Neural progenitor cell (in vitro differentiated cells): ENCODE measurements at places on chromosomes 5 and 9. TPM values are rescaled to one million over a fixed set of nuclear protein-coding genes. Genes with fewer than 3 reads are reported as not detected.

The CDKN2B-AS1 gene
- total RNA-seq = not detected in 2 replicates

The C5 gene
- 4.5 and 5.5 TPM in 2 replicates for total RNA-seq

The TMEM232 gene
- 2.0 and 5.2 TPM in 2 replicates for total RNA-seq

DNA sequence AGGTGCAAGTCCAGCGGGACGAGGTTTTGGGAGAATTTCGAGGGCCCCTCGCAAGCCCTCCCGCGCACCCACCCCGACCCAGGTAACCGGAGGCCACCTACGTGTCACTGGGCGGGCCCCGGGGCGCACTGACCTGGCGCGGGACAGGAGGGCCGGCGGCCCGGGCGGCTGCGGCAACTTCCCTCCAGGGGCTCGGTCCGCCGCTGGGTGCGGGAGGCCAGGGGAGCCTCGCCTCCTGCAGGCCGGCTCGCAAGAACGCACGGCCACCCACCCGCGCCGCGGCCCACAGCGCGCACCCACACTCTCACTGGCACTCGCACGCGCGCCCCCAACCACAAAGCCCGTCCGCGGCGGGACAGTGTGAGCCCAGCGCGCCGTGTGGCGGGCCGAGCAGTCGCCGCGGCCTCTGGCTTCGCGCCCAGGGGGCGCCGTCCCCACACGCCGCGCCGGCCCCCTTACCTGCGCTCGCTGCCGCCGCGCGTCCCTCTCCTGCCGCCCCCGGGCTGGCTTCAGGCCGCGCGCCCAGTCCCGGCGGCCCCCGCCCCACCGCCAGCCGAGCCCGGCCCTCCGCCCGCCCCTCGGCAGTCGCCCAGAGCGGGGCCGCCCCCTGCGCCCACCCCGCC is 451 bp downstream of the LPAR1 start:
- DNase-seq = peak; percentile 92

DNA sequence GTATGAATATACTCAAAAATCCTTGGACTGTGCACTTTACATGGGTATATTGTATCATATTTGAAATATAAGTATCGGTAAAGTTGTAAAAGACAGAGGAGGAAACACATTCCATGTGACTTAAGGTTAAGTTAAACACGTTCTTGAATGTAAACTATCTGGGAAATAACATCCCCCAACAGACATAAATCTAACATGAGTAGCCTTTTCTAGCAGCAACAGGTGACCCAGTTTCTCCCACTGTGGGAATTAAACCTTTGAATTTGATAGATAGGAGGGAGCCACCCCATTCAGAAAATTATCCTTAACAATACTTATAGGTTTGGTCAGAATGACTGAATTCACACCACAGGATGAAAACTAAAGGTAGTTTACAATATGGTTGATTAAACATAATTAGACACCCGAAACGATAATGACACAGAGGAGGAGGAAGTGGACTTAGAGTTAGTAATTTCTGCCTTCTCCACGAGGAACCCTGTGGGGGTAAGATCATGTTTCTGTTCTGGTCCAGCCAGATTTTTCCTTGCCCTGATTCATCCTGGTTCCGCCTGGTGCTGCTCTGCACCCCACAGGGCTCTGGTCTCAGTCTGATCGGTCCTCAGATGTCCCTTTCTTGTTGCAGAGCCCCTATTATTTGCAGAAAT is 84.6 kb upstream of the DNAH5 start:
- no peak for DNase-seq

- DNase-seq = no peak
Observed at GRCh38 chr9:100083448-100084127, 15.2 kb downstream of the ERP44 start.

DNA sequence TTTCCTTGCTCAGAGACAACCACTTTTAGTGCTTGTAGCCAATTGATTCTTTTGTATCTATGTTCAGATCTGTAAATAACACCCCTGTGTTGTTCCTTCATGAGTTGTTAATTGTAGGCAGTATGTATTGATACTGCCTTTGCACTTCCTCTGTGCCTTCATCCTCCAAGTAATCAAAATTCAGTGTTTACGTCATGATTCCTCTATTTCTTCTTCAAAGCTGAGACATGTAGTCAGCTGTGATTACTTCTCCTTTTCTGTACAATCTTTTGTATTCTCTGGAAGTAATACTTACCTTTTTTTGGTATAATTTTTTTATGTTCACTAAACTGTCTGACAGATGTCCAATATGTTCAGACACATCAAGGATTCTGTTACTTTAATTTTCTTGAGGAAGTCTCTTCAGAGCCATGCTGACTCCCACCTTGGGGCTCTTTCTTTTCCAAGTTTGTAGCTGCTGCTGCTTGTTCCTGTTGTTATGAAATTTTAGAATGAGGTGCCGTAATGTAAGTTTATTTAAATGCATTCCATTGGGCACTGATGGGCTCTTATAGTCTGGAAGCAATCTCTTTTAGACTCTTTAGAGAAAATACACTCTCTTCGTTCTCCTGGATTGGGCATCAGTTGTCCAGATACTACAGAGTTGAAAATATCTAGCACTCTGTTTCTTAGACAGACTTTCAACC is 30.5 kb upstream of the LRRC70 start:
- DNase-seq = no peak

DNA sequence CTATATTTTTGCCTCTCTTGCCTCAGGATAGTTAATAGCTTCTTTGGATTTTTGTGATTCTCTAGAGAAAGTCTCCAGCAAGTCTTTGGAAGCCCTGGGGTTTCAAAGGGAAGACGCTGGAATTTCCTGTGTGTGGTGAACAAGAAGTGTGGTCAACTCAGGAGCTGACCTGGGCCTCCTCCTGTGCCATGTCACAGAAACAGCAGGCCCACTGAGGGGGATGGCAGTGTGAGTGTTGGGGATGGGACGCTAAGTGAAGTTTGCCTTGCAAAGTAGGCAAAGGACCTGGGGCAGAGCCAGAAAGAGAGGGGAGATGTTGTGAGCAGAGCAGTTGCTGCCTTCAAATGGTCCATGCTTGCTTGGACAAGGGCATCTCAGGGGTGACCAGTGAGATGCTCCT is 226.3 kb downstream of the DMRT2 start:
- DNase-seq = no peak

- no peak for DNase-seq
Observed at GRCh38 chr9:74036549-74037231, 460.4 kb upstream of the RORB start.

DNA sequence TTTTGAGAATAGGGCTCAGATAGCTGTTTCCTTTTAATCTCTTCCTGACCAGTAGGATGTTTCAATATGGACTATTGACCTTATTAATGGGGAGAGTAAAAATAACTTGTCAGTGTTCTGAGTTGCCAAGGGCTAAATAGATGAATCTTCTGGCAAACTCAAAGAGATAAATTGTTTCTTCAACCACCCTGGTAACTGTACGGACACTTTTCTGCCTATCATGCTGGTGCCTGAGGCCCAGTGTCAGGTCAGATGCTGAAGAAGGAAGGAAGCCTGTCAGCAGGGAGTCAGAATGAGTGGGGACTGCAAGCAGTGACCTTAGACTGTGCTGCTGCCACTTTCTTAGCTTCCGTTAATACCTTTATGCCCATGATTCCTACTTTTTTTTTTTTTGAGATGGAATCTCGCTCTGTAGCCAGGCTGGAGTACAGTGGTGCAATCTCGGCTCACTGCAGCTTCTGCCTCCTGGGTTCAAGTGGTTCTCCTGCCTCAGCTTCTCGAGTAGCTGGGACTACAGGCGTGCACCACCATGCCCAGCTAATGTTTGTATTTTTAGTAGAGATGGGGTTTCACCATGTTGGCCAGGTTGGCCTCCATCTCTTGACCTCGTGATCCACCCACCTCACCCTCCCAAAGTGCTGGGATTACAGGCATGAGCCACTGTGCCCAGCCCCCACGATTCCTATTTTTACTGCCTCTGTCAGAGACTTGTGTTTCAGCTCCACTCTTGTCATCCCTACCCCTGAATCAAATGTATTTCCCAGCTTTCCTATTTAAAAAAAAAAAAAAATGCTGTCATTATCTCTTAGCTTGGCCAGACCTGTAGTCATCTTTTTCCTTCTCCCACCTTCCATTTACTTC is 33.7 kb downstream of the TGFBR1 start:
- DNase-seq = no peak

DNA sequence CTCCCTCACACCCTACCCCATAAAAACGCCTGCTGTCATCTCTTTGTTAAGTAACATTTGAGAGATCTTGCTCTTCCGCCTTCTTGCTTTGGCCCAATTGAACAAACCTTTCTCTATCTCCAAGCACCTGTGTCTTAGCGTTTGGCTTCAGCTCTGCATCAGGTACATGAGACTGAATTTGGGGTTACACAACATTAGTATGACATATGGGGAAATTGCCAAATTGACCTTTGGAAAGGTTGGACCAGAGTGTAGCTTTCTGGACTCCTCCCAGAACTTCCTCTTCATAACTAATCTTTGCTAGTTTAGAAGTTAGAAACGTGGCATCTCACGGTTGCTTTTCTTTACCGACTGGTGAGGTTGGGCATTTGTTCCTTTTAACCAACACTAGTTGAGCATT is 3.5 kb upstream of the EXOSC3 start:
- DNase-seq = no peak

DNA sequence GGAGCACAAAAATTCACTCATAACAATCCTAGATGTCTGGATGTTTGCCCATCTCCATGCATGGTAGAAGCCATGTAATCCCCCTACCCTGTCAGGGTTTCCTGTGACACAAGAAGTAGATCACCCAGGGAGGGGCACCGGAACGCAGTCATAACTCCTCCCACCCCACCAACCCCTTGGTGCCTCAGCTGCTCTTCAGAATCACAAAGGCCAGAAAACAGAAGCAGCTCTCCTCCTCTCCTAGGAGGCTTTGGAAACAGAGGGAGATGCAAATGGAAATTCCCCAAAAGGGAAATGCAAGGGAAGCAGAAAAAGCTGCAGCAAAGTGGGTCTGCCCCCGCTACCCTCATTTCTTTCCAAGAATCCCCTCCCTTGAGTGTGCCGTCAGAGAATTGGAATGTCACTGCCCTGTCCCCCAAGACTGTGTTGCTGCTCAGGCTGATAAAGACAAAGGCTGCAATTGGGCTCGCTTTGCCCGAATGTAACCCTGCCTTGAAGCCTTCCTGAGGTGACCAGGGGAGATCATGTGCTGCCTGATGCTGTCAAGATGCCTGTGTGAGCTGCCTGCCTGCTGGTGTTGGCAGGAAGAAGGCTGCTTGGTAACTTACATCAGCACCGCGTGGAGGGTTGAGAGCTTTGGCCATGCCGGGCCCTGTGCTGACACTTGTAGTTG is 65.5 kb upstream of the ABCA1 start:
- DNase-seq = peak; percentile 85

DNA sequence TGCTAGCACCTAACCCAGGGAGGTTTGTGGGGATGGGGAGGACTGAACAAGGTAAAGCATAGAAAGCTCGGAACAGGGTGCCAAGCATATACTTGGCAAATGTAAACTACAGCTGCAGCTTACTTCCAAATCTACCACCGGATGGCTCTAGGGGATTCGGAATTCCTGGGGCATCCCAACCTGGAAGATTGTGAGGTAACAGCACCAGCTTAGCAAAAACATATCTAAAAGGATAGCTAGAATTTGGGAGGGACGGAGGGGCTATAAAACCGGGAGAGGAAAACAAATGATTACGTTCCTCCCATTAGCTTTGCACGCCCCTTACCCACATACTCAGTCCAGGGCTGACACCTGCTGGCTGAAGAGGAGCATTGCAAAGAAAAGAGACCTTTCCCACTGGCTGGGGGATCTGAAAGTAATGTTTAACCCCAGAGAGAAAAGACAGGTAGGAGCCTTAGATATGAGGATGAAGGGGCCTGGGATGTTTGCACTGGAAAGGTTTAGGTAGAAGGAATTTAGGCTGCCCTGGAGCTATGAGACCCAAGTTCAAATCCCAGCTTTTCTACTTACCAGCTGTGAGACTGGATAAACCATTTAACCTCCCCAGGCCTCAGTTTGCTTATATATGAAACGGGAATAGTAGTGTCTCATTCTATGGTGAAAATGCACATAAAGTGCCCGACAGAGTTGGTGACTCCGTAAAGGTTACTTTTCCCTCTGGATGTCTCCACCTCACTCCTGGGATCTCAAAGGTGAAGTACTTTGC is 73.6 kb downstream of the FAM114A2 start:
- DNase-seq = peak; percentile 83

- DNase-seq = no peak
Observed at GRCh38 chr9:5851445-5851844, 18.5 kb upstream of the ERMP1 start.

DNA sequence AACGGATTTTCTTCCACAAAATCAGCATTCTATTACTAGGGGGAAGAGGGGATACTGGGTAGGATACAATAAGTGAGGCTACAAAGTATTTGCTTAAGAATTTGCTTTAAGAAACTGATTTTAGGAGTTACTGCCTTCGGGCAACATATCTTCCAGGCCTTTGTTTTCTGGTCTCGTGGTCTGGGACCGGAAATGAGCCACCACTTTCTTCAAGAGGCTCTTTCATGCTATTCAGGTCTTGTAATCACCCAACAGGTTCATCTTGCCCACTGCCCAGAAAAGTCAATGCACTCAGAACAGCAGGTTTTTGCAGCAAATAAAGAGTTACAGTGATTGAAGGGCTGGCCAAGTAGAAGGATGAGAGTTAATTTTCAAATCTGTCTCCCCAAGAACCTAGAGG is 6.6 kb upstream of the AOPEP start:
- no peak for DNase-seq

- no peak for DNase-seq
Observed at GRCh38 chr5:111589316-111589715, 77.0 kb upstream of the STARD4 start.
